Activated naive CD4-positive, alpha-beta T cell (primary cell): ENCODE measurements at places on chromosomes 6 and 20.

DNA sequence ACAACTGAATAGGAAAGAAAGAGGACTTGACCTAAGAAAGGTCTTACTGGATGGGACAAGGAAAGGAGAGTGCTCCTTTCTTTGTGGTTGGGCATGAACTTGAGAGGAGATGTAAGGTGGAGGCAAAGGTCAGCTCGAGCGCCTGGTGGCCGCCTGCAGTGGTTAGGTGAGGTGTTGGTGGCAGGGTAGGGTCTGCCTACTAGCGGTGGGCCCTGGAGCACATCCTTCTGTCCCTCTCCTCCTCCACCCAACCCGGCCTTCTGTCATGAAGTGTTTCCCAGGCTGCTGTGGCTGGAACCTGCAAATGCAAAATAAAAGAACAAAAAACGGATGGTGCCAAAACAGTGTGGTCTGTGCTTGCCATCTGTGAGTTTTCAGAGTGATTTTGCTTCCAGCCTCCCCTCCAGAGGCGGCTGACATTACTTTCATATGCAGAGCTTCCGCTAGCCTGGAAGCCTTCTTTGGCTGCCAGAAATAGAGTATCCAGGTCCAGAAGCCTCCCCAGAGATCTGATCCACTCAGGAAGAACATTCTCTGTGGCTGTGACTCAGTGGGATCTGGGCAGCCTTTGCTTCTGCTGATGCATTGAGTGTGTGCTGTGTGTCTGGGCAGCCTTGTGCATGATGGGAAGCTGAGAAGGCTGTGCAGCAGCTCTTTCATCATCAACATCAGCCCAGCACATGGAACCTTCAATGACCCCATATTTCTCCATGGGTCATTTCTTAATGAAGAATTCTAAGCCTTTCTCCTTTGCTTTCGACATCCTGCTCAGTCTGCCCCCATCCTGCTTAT lies 79.8 kb upstream of the FAM184A start:
- no peak for DNase-seq

- no peak for DNase-seq
Observed at GRCh38 chr6:144435602-144436426, 150.7 kb downstream of the UTRN start.

DNA sequence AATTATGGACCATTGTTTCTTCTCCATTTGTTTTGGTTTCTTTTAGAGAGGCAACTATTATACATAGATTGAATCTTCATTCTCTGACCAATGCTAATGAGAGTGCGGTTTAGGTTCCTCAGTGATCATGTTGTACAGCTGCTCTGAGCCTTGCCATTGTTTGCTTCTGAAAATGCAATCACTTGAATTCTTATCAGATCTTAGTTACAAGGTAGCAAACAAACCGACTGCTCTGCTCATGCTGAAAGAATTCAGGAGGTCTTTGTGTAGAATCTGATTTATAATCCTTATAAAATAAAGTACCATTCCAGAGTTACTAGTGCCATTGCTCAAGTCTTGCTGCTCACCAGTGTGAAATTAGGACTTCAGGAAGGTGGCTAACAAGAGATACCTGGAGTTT lies 569.1 kb upstream of the ID4 start:
- DNase-seq, result no peak

- DNase-seq, result no peak
Observed at GRCh38 chr6:26288155-26288554, 76.8 kb upstream of the BTN3A2 start.

DNA sequence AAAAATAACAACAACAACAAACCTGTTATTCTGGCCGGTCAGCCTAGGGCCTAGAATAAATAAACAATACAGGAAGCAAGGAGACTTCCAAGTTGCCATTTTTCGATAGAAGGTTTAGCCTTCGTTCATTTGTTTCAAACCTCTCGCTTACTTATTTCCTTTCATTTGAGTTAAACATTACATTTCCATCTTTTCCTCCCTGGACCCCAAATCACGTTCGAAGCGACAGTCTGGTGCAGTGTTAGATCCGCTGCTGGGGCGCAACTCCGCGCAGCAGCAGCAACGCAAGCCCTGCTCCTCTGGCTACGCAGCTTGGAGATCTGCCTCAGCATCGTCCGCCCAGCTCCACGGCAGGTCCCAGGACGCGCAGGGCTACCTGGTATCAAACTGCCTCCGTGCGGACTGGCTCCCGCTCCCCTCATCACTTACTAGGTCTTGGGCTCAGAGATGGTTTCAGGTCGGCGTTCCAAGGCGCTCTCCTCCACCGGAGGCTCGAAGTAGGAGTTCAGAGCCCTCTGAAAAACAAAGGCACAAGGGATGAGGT lies 530 bp downstream of the TDP2 start:
- no peak for DNase-seq

GRCh38 chr6:28542440-28543296 lies 17.0 kb downstream of the GPX5 start:
- DNase-seq, result peak; percentile 29

GRCh38 chr6:34414999-34415858 lies 10.6 kb downstream of the RPS10 start:
- DNase-seq, result no peak

GRCh38 chr6:170278743-170279094 lies 12.2 kb downstream of the DLL1 start:
- no peak for DNase-seq

GRCh38 chr6:166525567-166525966 lies 60.9 kb downstream of the RAMACL start:
- DNase-seq, result no peak

DNA sequence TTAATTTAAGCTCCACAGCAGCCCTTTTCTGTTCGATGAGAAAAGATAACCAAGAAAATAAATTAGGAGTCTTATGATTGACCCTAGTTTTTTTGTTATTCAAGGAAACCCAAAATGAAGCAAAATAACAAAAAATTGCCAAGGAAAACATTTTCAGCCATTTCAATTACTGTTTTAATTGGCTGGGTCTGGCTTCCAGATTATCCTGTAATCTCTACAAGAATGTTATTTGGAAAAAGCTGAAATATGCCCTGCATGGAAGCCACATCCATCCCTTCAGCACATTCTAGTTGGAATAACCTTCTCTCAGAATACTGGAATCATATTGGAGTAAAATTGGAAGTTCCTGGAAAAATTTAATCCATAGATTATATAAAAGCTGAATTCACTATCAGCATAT lies 191.1 kb upstream of the CCN2 start:
- no peak for DNase-seq

DNA sequence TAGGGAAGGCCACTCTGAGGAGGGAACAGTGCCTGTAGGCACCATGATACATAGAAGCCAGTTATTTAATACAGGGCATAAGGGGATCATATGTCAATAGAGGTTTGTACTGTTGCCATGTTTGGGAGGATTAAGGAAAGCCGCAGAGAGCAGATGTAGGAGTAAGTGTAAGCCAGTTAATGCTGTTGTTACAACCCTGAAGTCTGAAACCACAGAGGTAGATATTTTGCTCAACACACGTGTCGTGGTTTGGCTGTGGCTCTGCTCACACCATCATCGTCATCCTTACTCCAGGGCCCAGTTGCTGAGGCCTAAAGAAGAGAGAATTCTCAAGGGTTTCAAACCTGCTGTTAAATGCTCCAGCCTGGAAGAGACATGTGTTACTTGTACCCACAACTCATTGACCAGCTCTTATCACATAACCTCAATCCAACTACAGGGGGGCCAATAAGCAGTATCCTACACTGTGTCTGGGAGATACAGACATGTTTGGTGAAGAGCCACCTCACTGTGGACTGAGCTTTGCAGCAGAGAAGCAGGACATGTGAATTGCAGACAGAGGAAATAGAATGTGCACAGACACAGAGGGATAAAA lies 31.0 kb upstream of the PSMF1 start:
- DNase-seq, result no peak

DNA sequence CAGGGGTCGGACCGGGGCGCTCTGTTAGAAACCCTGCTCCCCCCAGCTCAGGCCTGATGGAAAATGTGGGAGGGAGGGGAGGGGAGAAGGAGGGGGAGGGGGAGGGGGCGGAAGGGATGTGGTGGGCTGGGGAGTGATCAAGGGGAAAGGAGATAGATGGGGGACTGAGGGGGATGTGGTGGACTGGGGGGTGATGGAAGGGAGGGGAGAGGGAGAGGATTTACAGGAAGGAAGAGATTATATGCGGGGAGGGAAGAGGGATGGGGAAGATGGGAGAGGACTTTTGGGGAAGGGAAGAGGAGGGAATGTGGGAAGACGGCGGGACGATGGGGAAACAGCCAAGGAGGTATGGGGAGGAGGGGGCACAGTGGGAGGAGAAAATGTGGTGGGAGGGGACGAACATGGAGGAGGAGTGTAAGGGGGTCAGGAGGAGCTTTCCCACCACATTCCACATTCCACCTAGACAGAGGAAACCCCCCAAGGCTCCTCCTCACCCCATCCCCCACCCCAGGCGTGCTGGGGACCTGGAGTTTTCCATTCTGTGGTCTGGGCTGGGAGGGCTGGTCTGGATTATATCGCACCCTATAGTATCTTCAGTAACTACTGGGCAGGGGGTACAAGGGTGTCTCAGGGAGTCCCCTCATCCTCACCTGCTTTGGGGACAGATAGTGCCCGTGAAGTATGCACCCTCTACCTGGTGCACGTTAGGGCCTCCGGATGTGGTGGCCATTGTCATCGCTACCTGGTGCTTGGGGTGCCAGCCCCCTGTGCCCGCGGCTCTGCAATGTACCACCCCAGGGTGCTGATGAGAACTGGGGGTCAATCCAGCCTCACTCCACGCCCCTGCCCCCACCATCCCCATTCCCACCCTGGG lies 578 bp upstream of the PTGIS start:
- DNase-seq, result no peak

GRCh38 chr20:19649041-19649440 lies 109.0 kb upstream of the RIN2 start:
- no peak for DNase-seq

GRCh38 chr20:17681726-17682102 lies 328 bp downstream of the RRBP1 start:
- DNase-seq, result no peak

DNA sequence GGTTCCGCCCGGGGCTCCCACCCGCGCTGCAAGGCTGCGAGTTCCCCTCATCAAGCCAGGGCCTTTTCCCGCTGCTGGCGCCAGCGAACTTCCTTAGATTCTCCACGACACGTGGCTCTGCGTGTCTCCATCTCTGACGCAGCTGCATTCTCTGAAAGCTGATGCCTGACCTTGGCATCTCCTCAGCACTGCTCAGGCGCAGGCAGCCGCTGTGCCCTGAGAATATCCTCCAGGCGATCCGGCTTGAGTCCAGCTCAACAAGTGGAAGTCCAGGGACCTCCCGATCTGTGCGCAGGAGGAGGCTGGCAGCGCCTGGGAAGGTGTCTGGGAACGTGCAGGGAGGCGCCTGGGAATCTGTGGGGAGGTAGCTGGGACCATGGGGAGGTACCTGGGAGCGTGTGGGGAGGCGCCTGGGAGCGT lies 171.2 kb upstream of the THBS2 start:
- DNase-seq, result no peak

DNA sequence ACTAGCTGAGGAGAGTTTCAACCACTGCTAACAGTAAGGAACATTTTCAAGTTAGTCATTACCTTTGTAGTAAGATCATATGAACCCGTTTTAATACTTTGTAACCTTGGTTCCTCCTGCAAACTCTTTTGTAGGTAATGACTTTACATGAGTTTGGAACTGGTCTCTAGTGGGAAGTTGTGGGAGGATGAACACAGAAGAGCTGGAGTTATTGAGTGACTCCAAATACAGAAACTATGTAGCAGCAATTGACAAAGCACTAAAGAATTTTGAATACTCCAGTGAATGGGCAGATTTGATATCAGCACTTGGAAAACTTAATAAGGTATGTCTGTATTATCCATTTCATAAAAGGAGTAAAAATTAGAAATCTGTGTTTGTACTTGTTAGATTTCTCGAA lies 29.3 kb downstream of the DOP1A start:
- DNase-seq, result no peak

DNA sequence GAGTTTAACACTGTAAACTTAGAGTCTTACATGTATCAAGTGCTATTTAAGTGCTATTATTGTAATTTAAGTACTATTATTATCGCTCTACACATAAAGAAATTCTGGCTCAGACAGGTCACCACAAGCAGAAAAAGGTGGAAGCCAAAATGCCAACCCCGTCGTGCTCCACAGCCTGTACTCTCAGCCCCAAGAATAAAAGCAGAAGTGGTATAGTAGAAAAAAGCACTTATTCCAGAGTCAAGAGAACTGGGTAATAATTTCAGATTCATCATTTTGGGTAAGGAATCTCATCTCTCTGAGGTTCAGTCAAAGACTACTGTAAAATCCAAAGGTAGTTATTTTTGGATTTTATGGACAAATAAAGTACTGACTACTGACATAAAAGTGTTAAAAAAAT lies 943 bp downstream of the ZUP1 start:
- no peak for DNase-seq

GRCh38 chr6:133502441-133503335 lies 261.5 kb downstream of the EYA4 start:
- DNase-seq, result no peak

- no peak for DNase-seq
Observed at GRCh38 chr6:63372951-63373533, 53.3 kb upstream of the LGSN start.

DNA sequence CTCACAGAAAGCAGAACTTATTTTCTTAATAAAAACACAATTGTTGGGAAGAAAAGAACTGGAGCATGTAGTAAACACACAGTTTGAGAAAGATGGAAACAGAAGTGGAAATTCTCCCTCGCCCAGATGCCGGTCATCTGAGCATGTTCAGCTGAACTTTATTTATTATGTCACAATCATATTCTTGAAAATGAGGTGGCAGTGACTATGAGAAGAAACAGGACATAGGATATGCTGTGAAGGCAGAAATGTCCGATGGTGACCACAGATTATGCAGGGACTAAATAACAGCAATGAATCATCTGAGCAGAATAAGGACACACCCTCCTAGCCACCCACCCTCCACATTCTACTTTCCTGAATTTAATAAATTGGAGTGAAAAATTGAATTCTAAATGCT lies 425.3 kb upstream of the NOX3 start:
- no peak for DNase-seq

DNA sequence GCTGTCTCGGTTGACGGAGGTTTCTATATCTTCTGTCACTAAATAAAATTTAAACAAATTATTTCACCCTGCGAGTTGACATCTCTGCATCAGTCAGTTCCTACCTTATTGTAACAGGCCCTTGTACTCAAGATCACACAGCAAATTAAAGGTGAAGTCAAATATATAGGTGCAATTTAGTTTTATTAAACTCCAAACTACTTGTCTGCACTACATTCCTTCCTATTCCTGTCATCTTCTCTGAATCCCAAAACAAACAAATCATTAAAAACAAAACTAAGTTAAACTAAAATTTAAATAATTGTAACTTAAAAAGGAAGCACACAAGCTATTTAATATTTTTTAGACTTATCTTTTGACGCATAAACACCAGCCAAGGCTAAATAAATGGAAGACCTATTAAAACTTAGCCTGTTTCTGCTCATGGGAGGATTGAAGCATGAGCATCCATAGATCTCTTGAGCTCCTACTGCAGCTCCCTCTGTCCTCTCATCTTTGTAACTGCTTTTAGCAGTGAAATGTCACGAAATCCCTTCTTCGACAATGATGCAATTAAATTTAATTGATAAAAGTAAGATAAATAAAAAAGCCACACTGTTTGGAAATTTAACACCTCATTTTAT lies 1152.3 kb upstream of the GJE1 start:
- DNase-seq, result no peak
